ENCODE measurements at places on chromosomes 4 and X. TPM values are rescaled to one million over a fixed set of nuclear protein-coding genes. Genes with fewer than 3 reads are reported as not detected.

DNA sequence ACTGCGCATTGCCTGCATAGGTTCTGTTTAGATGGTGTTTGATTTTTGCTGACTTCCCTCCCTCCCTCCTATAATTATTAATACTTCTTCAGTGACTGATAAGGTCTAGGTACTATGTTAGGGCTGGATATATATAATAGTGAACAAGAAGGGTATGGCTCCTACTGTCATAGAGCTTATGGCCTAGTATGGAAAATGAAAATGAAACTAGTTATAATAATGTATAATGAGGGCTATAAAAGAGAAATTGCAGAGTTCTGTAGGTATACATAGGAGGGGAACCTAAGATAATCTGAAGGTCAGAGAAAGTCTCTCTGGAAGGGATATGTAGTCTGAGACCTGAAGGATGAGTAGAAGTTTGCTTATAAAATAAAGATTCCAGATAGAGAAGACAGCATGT is 102.1 kb downstream of the DCK start:
- H3K36me3 ChIP-seq = no peaks in the 10 kb centered on the region
- no peak overlapping the region for H3K27ac ChIP-seq
- H3K27me3 ChIP-seq = no peaks in the 10 kb centered on the region
- no peak overlapping the region for H3K4me3 ChIP-seq
- DNase-seq = no peak
- H3K4me1 ChIP-seq = peaks cover 13% of the 10 kb centered on the region

- H3K27ac ChIP-seq = no peak overlapping the region
- no peaks in the 10 kb centered on the region for H3K36me3 ChIP-seq
- H3K27me3 ChIP-seq = no peaks in the 10 kb centered on the region
These were observed 130.3 kb downstream of the GPR143 start for GRCh38 chrX:9635368-9635767.

DNA sequence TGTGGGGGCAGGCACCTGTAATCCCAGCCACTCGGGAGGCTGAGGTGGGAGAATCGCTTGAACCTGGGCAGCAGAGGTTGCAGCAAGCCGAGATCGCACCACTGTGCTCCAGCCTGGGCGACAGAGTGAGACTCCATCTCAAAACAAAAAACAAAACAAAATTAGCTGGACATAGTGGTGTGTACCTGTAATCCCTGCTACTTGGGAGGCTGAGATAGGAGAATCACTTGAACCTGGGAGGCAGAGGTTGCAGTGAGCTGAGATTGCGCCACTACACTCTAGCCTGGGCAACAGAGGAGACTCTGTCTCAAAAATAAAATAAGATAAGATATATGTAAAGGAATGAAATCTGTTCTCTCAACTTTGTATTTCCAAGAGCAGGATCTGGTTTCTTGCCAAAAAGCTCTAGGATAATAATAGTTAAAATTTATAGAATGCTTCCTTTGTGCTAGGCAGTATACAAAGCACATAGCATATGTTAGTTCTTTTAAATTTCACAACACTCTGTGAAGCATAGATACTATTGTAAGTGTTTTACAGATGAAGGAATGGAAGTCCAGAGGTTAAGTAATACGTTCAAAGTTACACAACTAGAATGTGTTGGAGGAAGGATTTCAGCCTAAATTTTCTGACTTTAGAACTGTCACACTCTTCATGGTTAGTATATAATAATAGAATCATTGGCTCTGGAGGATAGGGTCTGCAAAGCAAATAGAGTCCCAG is 10.3 kb downstream of the MRPL1 start:
- H3K4me3 ChIP-seq = no peak overlapping the region
- no peaks in the 10 kb centered on the region for H3K4me1 ChIP-seq
- peaks cover 37% of the 10 kb centered on the region for H3K36me3 ChIP-seq
- H3K27ac ChIP-seq = no peak overlapping the region
- no peaks in the 10 kb centered on the region for H3K27me3 ChIP-seq

DNA sequence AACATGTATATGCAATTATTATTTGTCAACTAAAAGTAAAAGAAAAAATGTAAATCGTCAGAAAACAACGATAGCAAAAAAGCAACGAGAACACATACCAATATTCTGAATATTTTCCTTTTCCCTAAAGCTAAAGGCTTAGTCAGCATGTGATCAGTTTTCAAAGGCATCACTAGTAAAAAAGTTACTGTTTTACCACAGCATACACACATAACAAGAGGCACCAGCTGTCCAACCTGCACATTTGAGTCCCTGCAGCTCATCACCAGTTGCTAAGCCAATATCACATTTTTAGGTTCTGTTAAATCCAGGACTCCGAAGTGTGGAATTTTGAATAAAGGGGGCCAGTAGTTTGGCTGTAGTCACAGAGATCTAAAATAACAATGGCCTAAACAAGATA is 203.8 kb downstream of the ADGRA3 start:
- H3K27me3 ChIP-seq = no peaks in the 10 kb centered on the region
- no peak for DNase-seq
- H3K27ac ChIP-seq = no peak overlapping the region
- H3K4me1 ChIP-seq = no peaks in the 10 kb centered on the region
- H3K4me3 ChIP-seq = no peak overlapping the region

KIF4A gene
- 0.08 TPM for total RNA-seq

Data from psoas muscle (tissue), 8 donors.